NCI-H2029 (cell line): ENCODE measurements at places on chromosomes 12 and 14.
A peak's percentile ranks its signal among the peaks of the same experiment; 100 is the strongest.

- DNase-seq: no peak
Measured at GRCh38 chr14:82565825-82566224, 1032.2 kb upstream of the SEL1L start.

GRCh38 chr12:128266086-128266485, 884 bp upstream of the TMEM132C start:
- no peak for DNase-seq

DNA sequence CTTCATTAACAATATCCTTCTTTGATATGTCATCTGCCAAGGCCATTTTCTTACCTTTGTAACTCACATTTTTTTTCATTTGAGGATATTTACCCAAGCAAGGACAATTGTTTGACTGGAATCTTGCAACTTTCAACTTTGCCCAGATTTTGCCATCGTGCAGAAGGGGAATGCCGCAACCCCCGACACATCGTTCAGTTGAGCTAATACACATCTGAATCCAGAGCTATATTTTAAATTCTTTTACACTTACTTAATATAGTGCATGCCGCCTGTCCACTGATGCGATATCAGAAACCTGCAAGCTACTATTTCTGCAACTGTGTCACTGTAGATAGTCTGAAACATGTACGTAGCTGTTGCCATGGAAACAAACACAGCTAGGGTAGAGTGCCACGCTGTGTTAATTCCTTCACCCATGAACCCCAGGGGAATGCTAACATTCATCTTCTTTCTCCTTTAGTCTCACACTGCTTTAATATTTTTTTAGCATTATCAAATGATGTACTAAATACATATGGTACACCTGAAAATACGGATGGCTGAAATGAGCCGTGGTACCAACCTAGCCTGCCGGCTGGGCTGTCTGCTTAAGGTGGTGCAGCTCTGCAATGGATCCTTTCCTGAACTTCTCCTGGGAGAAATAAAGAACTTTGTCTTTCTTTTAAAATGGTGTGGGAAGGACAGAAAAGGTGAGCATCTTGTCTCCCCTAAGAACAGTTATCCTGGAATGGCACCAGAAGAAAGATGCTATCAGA, 77.0 kb upstream of the FOXN3 start:
- DNase-seq: no peak

DNA sequence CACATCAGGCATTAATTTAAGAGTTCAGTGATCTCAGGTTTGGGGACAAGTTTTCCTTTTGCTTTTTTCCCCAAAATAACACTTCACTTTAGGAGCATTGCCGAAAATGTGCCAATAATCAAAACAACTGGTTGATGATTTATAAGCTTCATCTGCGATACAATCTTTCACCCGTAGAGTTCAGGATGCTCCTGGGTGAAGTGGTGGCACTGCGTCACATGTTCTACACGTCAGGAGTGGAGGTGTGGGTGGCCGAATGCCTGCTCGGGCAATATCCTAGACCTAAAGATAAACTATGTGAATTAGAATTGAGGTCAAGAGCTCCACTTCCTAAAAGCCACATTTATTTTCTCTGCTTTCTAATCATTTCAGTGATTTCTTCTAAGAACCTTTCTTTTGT, 70.9 kb upstream of the DICER1 start:
- DNase-seq: no peak

DNA sequence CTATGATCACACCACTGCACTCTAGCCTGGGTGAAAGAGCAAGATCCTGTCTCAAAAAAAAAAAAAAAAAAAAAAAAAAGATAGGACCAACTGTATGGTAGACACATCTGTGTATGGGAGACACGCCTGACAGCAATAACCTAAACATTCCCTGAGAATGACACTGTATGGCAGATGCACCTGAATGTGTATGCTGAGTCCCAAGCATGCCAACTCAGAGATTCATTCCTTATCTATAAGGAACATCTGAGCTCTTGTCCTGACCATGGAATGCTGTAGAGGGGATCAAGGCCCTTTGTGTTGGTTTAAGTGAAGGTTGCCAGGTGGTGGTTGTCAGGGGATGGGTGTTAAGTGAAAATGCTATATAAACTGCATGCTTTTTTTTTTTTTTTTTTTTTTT, 19.2 kb upstream of the LGALS3 start:
- DNase-seq: no peak

- DNase-seq: peak; percentile 51
Measured at GRCh38 chr14:99073431-99073830, 198.6 kb downstream of the BCL11B start.

DNA sequence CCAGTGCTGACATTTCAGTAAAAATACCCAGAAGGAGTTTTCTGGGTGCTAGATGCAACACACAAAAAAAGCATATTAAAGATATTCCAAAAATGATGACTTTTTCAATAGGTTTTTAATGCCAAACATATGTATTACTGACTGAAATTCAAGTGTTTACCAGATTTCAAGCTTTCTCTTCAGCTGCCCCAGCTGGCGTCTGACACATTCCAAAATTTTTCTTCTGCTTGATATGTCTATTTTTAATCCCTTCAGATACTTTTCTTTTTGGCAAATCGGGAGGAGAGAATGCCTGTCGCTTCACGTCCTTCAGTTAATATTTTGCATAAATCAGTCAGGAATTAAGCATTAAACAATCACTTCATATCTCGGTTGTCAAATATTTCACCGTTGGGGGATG, 7.1 kb upstream of the CCDC60 start:
- DNase-seq: no peak

- DNase-seq: no peak
Measured at GRCh38 chr12:54398218-54398617, 13.7 kb upstream of the ZNF385A start.

GRCh38 chr12:122895320-122895703, 612 bp downstream of the VPS37B start:
- DNase-seq: no peak

- DNase-seq: no peak
Measured at GRCh38 chr14:64992328-64992885, 5.7 kb downstream of the FNTB start.

DNA sequence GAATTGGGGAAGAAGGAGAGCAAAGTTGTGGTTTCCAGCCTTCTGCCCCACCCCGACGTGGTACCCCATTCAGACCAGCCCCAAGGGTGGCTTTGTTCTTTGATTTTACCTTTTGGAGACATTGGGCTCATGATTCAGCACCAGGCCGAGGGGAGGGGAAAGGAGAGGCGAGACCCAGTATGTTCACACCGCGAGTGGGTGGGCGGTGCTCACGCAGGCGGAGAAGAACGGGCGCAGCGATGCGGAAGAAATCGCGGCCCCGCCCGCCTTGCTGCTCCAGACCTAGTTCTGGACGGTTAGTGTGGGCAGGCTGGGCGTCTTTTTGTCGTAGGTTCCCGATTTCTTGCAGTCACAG, 963 bp downstream of the ATL1 start:
- peak; percentile 59 for DNase-seq

GRCh38 chr14:71566276-71566675, 366.0 kb upstream of the RGS6 start:
- DNase-seq: no peak

DNA sequence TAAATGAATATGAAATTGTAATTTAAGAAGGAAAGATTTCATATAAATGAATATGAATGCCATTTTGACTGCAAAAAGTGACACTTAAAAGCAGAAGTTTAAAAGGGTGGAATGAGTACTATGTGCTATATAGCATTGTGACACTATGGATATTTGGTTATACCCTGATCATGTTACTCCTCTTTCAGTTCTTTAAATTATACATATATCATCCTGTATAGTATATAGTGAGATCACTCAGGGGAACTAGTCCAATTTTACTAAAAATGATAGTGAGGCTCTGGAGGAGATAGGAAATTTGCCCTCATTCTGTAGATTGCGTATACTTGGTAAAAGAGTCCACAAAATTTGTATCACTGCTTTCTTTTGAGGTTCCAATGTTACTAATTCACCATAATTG, 155.7 kb upstream of the BTG1 start:
- DNase-seq: no peak

DNA sequence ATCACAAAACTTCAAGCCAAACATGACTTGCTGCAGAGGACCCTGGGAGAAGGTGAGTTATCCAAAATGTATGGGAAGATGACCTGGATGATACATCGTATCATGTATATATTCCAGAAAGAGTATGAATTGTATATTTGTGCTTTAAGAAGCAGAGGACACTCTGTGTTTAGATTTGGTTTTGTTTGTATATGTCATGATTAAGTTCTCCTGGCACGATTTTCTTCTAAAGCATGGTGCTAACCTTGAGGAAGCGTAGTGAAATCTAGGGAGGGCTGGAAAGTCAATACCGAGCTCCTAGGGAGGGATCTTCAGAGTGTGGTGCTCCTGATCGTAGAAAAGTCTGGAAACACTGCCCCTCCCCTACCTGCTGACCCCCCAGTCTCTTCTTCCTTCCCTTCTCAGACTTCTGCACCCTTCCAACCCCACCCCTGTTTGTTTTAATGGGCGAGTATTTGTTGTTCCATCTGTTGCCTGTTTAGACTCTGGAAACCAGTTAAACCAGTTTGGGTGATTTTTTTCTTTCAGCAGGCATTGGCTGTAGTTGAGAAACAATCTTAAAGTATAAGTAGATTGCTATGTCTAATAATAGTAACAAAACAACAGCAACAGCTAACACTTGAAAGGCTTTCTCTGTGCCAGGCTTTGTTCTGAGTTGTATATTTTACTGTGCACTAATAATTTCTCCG, 141.6 kb downstream of the KICS2 start:
- peak; percentile 74 for DNase-seq

- peak; percentile 3 for DNase-seq
Measured at GRCh38 chr12:29164477-29165393, 15.7 kb downstream of the FAR2 start.

- DNase-seq: no peak
Measured at GRCh38 chr14:78746086-78746595, 576.0 kb downstream of the NRXN3 start.

- peak; percentile 12 for DNase-seq
Measured at GRCh38 chr12:76049575-76050251, 18.1 kb upstream of the PHLDA1 start.

DNA sequence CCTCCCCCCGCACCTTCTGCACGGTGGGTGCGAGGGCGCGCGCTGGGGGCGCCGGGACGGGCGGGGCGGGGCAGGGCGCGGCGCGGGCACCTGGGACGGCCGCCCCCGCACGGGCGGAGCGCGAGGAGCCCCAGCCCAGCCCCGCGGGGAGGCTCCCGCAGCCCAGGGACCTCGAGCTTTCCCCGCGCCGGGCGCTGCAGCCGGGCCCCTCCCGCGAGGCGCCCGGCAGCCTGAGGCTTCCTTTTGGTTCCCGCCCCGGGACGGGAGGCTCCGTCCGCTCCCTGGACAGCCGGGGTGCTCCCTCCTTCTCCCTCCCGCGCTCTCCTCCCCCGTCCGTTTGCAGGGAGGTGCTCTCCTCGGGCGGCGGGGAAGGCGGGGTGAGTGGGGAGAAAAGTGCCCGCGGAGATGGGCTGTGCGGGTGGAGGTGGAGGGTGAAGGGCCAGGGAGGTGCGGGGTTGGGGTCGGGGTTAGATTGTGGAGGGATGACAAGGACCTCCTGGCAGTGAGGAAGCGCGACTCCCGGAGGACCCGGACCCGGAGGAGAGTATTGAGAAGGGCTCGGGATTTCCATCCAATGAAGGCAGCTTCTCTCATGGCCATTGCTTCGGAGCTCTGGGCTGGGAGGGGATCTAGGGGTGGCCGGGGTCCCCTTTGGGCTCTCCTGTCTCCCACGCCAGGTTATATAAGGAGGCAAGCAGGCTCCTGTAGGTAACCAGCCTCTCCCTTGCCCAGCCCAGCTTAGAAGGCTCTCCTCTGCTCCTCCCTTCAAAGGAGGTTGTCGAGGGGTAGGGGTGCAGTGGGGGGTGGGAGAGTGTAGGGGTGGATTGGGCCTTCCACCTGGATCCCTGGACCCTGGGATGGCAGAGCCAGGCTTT, 645 bp downstream of the JDP2 start:
- no peak for DNase-seq

GRCh38 chr14:21077672-21078071, 7.6 kb downstream of the ARHGEF40 start:
- no peak for DNase-seq

DNA sequence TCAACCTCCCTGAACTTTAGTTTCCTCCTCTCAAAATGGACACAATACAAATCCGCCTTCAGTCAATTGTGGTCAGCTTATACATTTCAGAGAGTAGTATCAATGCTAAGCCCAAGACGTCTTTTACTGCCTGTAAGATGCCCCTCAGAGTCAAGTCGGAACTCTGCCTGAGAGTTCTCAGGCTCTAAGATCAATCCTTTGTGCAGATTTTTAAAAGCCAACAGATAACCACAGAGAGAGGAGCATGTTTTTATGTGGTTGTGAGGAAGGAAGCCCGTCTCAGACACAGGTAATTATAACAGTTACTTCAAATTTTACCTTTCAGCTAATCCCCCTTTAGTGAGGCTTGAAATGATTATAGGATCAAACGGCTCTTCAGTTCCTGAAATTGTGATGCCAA, 91.6 kb downstream of the HELB start:
- DNase-seq: no peak

DNA sequence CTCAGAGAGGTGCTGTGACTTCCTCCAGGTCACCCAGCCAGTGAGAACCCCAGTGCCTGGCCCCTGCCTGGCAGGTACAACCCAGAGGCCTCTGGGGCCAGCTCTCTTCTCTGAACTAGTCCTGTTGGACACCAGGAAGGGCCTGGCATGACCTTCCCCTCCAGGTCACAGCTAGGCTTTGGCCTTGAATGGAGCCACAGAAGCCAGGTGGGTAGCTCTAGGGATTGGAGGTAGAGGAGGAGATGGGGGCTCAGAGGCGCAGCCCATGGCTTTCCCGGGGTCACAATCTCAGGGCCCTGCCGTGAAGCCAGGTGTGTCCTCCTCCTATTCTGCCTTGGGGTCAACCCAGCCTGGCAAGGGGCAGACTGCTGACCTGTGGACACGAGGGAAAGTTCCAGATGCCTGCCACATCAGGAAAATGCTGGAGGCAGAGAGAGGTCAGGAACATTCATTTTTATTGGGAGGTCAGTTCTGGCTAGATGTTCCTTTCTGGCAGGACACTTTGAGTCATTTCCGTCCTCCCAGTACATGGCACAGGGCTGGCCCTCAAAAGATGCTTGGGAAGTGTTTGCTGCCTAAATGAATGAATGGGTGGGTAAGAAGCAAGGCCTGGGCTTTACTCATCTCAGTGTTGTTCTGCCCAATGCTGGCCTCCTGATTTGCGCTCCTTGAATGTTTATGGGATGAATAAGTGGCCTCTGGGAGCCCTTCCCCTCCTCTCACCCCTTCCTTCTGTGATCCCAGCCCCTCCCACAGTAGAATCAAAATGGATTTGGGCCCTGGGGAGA, 25.4 kb downstream of the FAM222A start:
- no peak for DNase-seq

GRCh38 chr14:77043177-77043983, 14.9 kb upstream of the IRF2BPL start:
- DNase-seq: no peak

- DNase-seq: no peak
Measured at GRCh38 chr12:111216387-111217159, 152.3 kb downstream of the PHETA1 start.

DNA sequence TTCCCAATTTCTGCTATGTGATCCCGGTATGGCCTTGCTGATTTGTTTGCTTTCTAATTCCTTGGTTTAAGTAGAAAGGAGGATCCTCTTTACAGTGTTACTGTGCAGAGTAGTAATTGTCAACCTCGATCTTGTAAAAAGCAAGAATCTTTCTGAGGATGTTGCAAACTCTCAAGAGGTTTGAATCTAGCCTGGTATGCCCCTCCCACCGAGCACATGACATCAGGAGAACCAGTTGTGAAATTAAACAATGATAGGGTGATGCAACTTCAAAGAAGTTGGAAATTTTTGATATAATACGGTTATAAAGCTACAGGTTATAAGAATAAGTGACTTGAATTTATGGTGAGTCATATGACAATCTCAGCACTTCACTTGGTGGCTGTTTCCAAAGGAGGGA, 35.0 kb upstream of the FUT8 start:
- DNase-seq: no peak
